Tibial nerve (tissue), 4 donors: ENCODE measurements at places on chromosomes 4 and X. TPM values are rescaled to one million over a fixed set of nuclear protein-coding genes. Genes with fewer than 3 reads are reported as not detected.

GRCh38 chr4:25870081-25870480 lies 7.3 kb upstream of the SEL1L3 start:
- no peaks in the 10 kb centered on the region for H3K4me1 ChIP-seq
- no peak overlapping the region for H3K27ac ChIP-seq
- no peak overlapping the region for H3K4me3 ChIP-seq
- H3K27me3 ChIP-seq: no peaks in the 10 kb centered on the region

DNA sequence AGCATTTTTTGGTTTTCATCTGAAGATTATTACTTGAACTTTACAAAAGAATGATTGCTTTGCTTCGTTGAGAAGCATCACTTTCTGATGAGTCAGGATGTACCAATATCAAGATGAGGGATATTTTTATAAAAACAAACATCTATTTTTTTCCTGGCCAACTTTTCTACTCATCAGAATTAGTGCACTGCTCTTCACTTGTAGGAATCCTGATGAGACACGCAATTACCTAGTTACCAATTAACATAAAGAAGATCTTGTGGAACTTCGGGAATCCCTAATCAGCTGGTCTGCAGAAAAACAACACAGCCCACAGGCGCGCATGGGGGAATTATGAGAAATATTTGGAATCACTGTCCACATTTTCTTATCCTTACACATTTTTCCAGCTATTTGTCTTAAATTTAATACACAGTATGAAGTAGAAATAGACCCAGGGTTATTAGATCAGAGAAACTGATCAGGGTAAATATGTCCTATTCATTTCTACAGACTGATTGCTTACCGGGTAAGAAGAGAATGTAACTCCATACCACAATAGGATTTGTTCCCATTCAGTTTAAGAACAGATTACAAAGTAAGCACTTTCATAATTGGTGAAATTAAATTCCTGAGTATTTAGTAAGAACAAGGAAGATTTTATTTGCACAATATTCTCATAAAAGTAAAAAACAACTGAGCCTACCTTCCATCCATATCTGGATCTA lies 50.9 kb downstream of the MFAP3L start:
- H3K27me3 ChIP-seq: no peaks in the 10 kb centered on the region
- no peak for DNase-seq
- H3K36me3 ChIP-seq: no peaks in the 10 kb centered on the region

- no peak for DNase-seq
- H3K4me3 ChIP-seq: no peak overlapping the region
- H3K27ac ChIP-seq: no peak overlapping the region
- no peaks in the 10 kb centered on the region for H3K36me3 ChIP-seq
These were observed 103.3 kb upstream of the TSPAN7 start for GRCh38 chrX:38458071-38458470.

- H3K27me3 ChIP-seq: no peaks in the 10 kb centered on the region
- no peak overlapping the region for H3K27ac ChIP-seq
- no peak overlapping the region for H3K4me3 ChIP-seq
- no peaks in the 10 kb centered on the region for H3K36me3 ChIP-seq
- no peaks in the 10 kb centered on the region for H3K4me1 ChIP-seq
- DNase-seq: no peak
These were observed 24.5 kb downstream of the UVSSA start for GRCh38 chr4:1371176-1372165.

GRCh38 chr4:8770518-8771257 lies 101.0 kb downstream of the HMX1 start:
- DNase-seq: no peak
- H3K36me3 ChIP-seq: no peaks in the 10 kb centered on the region
- no peak overlapping the region for H3K27ac ChIP-seq
- H3K4me1 ChIP-seq: no peaks in the 10 kb centered on the region

- DNase-seq: no peak
- H3K27ac ChIP-seq: no peak overlapping the region
- no peaks in the 10 kb centered on the region for H3K36me3 ChIP-seq
These were observed 41.9 kb upstream of the PDLIM3 start for GRCh38 chr4:185576962-185577950.

DNA sequence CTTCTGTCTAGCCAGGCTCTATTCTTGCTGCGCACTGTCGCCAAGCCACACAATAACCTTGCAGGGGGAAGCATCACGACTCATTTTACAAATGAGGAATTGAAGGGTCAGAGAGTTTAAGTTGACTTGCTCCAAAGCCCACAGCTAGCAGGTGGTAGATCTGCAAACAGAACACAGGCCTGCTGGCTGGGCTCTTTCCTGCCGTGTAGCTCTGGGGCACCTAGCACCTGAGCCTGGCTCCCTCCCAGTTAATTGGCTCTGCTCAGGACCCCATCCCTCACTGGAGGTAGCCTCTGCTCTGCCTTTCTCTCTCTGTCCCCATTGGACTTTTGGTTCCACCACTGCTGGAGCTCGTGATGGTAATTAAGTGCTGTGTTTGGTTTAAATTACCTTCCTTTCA lies 98.5 kb downstream of the NSUN7 start:
- no peak overlapping the region for H3K4me3 ChIP-seq
- no peaks in the 10 kb centered on the region for H3K27me3 ChIP-seq
- no peak for DNase-seq
- no peaks in the 10 kb centered on the region for H3K4me1 ChIP-seq
- H3K27ac ChIP-seq: no peak overlapping the region

DNA sequence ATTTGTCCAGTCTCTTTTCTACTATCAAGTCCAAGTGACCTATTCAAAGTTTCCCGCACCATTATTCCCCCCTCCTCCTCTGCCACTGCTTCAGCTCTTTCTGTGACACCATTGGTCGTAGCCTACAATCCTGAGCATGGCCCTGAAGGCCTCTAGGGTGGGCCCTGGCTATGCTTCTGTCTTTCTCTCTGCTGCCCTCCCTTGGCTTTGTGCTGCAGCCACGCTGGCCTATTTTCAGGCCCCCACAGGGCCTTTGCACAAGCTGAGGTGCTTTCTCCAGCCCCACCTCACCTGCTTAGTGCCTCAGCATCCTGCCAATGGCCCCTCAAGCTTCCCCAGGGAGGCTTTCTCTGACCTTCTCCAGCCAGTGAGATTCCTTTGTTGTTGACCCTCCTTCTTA lies 156.5 kb downstream of the NHS start:
- no peak overlapping the region for H3K4me3 ChIP-seq
- DNase-seq: no peak
- H3K27ac ChIP-seq: no peak overlapping the region
- no peaks in the 10 kb centered on the region for H3K27me3 ChIP-seq
- no peaks in the 10 kb centered on the region for H3K4me1 ChIP-seq

GRCh38 chr4:67201334-67201733 lies 344.0 kb downstream of the CENPC start:
- no peaks in the 10 kb centered on the region for H3K27me3 ChIP-seq
- H3K36me3 ChIP-seq: no peaks in the 10 kb centered on the region
- no peaks in the 10 kb centered on the region for H3K4me1 ChIP-seq
- DNase-seq: no peak

DNA sequence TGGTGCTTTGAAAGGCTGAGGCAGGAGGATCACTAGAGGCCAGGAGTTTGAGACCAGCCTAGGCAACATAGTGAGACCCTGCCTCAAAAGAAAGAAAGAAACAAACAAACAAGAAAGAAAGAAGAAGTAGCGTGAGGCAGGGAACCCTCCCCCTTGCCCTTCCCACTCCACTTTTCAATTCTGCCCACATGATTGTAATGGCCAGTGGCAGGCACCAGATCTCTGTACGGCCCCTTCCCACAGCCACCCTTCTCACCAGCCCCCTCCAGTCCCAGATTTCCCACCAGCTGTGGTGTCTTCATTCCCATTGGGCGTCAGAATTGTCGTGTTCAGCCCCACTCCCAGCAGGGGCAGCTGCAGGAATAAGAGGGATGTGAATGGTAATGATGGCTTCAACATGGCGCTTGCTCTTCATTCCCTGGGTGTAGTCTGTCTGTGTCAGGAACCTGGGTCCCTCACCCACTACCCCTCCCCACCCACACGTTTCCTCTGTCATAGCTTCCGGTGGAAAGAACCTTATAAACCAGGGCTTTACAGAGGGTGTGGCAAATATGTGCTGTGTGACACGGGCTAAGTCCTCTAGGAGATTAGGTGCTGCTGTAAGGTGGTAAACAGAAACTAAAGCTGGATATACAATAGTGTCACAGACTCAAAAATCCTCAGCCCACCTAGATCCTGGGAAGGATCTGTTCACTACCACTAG lies at the start of gene IL2RG:
Gene IL2RG, minus strand, starts transcription at position 437 of the 703 bp plus-strand sequence. Its CDS starts 38 bp downstream, at position 399.
- H3K36me3 ChIP-seq: no peaks in the 10 kb centered on the region
- no peaks in the 10 kb centered on the region for H3K27me3 ChIP-seq

- H3K4me3 ChIP-seq: peak overlapping the region; percentile 57
- no peaks in the 10 kb centered on the region for H3K27me3 ChIP-seq
- no peaks in the 10 kb centered on the region for H3K36me3 ChIP-seq
- H3K4me1 ChIP-seq: no peaks in the 10 kb centered on the region
- H3K27ac ChIP-seq: peak overlapping the region; percentile 41
These were observed 169.0 kb upstream of the BCOR start for GRCh38 chrX:40266490-40267333.

DNA sequence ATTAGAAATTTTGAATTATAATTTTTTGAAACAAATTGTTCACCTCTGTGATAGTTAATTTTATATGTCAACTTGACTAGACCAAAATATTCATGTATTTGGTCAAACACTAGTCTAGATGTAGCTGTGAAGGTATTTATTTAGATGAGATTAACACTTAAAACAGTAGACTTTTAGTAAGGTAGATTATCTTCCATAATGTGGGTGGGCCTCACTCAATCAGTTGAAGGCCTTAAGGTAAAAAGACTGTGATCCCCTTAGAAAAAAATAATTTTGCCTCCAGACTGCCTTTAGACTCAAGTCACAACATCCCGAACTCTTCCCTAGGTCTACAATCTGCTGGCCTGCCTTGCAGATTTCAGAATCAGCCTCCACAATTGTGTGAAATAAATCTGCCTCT lies 177.3 kb upstream of the PABPC5 start:
- no peak overlapping the region for H3K27ac ChIP-seq
- no peaks in the 10 kb centered on the region for H3K4me1 ChIP-seq
- no peak overlapping the region for H3K4me3 ChIP-seq
- H3K36me3 ChIP-seq: no peaks in the 10 kb centered on the region
- no peaks in the 10 kb centered on the region for H3K27me3 ChIP-seq
- no peak for DNase-seq

DNA sequence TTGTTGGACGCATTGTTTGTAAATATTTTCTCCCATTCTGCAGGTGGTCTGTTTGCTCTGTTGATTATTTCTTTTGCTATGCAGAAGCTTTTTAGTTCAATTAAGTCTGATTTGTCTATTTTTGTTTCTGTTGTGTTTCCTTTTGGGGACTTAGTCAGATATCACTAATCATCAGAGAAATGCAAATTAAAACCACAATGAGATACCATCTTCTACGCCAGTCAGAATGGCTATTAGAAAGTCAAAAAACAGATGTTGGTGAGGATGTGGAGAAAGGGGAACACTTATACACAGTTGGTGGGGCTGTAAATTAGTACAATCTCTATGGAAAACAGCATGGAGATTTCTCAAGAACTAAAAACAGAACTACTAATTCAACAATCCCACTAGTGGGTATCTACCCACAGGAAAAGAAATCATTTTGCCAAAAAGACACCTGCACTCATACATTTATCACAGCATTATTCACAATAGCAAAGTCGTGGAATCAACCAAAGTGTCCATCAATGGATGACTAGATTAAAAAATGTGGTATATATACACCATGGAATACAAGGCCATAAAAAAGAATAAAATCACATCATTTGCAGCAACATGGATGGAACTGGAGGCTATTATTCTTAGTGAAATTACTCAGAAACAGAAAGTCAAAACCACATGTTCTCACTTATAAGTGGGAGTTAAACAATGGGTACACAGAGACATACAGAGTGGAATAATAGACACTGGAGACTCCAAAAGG lies 8.1 kb downstream of the COQ2 start:
- DNase-seq: no peak
- H3K4me1 ChIP-seq: no peaks in the 10 kb centered on the region
- H3K36me3 ChIP-seq: no peaks in the 10 kb centered on the region
- no peak overlapping the region for H3K27ac ChIP-seq
- no peaks in the 10 kb centered on the region for H3K27me3 ChIP-seq

GRCh38 chrX:81202456-81202819 lies 536 bp downstream of the SH3BGRL start:
- peak overlapping the region; percentile 64 for H3K4me3 ChIP-seq
- no peaks in the 10 kb centered on the region for H3K4me1 ChIP-seq
- no peaks in the 10 kb centered on the region for H3K27me3 ChIP-seq
- H3K36me3 ChIP-seq: no peaks in the 10 kb centered on the region

DNA sequence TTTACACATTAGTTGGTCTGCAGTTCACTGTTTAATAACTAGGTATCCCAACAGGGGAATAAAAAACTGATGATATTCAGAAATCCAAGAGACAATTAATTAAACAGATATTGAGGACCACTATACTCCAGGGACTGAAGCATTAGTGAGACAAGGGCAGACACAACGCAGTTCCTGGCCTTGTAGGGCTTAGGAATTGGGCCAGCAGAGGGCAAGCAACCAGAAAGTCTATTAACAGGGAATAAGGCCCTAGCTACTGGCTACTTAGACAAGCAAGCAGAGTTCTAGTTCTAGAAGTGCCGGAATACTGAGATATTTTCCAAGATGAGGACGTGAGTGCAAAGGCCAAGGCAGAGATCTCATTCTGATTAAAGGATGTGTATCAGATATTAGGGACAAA lies 58.6 kb upstream of the ADGRA3 start:
- H3K4me3 ChIP-seq: no peak overlapping the region
- no peaks in the 10 kb centered on the region for H3K27me3 ChIP-seq
- H3K4me1 ChIP-seq: peaks cover 14% of the 10 kb centered on the region
- no peak for DNase-seq
- no peaks in the 10 kb centered on the region for H3K36me3 ChIP-seq
- H3K27ac ChIP-seq: no peak overlapping the region

DNA sequence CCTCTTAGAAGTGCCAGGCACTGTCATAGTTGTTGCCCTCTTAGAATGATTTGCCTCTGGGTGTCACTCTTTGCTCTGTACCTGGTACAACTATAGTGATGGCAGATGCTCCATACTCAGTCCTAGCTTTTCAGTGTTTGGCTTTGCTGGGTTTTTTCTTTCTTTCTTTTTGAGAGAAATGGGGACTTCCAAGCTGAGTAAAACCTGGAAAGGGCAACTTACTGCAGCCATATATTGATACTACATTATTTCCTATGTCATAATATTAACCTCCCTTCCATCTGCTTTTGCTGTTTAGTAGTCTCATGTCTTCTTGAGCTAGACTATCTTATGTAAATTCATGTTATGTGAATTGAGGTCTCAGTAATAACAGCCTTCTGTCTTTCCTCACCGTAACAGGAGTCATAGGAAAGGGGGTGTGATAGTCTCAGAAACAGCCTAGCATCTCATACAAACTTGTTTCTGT lies 49.0 kb downstream of the NIPAL1 start:
- no peaks in the 10 kb centered on the region for H3K4me1 ChIP-seq
- H3K27ac ChIP-seq: no peak overlapping the region
- no peaks in the 10 kb centered on the region for H3K27me3 ChIP-seq
- H3K4me3 ChIP-seq: no peak overlapping the region

Gene NPY2R
- not detected for total RNA-seq

Gene MAGEA10
- total RNA-seq: not detected

Gene PAGE2
- not detected for total RNA-seq

Gene NAP1L5
- total RNA-seq: 6.1 TPM

Gene AR
- total RNA-seq: 23.5 TPM

Gene GABRE
- total RNA-seq: 36.3 TPM

Gene NRK
- 0.63 TPM for total RNA-seq

Gene TADA2B
- total RNA-seq: 16.7 TPM

Gene ANXA5
- total RNA-seq: 271 TPM
